ENCODE measurements at places on chromosomes 7 and 10.

DNA sequence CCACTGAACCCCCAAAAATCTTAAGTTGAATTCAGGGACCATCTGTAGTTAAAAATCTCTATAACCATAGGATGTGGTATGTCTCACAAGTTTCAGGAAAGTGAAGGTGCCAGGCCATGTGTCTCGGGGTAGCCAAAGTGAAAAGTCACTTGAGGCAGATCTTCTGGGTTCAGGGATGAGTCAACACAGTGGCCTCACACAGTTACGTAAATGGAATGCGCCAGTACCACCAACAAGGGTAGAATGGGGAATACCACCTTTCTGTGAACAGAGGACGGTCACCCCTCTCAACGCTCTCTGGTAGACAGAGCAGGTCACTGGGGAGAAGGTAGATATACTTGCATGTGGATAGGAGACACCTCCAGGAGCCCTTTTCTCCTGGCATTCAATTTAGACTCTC is 71.4 kb downstream of the ELMO1 start:
- no peak for DNase-seq

GRCh38 chr7:137324796-137325696 is 18.5 kb downstream of the PTN start:
- no peak for DNase-seq

DNA sequence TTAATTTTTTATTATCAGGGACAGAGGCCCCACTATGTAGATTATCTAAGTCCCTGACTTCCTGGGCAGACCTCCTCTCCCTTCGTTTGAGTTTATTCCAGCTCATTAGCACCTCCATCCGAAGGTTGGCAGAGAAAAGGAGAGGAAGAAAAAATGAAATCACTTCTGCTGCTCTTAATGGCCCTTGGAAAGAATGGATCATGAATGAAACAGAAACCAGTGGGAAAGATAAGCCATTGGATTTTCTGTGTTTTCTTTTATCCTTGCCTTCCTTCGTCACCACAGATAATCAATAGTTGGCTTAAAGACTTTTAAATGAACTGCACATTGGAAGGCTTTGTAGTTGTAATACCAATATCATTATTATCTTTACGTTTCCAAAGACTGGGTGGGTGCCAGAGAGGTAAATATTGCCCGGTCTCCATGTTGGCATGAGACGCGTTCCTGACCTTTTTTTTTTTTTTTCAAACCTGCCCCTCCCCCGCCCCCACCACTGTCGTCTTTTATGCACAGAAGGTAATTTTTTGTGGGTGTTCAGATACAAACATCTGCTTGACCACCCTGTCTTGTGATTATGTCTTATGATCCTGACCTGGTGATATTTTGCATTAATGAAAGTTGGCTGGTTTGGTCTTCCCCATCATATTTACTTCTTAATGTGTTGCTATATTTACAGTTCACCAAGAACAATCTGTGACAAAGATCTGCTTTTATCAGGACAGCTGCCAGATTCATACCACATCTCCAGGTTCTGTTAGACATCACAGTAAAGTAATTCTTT is 116.8 kb downstream of the ARID5B start:
- no peak for DNase-seq

GRCh38 chr7:151429560-151430331 is 10.2 kb downstream of the CRYGN start:
- DNase-seq, result no peak

GRCh38 chr7:18958627-18959026 is 158.8 kb downstream of the TWIST1 start:
- DNase-seq, result peak; percentile 45

GRCh38 chr10:85421421-85421820 is 945.2 kb downstream of the GRID1 start:
- no peak for DNase-seq

DNA sequence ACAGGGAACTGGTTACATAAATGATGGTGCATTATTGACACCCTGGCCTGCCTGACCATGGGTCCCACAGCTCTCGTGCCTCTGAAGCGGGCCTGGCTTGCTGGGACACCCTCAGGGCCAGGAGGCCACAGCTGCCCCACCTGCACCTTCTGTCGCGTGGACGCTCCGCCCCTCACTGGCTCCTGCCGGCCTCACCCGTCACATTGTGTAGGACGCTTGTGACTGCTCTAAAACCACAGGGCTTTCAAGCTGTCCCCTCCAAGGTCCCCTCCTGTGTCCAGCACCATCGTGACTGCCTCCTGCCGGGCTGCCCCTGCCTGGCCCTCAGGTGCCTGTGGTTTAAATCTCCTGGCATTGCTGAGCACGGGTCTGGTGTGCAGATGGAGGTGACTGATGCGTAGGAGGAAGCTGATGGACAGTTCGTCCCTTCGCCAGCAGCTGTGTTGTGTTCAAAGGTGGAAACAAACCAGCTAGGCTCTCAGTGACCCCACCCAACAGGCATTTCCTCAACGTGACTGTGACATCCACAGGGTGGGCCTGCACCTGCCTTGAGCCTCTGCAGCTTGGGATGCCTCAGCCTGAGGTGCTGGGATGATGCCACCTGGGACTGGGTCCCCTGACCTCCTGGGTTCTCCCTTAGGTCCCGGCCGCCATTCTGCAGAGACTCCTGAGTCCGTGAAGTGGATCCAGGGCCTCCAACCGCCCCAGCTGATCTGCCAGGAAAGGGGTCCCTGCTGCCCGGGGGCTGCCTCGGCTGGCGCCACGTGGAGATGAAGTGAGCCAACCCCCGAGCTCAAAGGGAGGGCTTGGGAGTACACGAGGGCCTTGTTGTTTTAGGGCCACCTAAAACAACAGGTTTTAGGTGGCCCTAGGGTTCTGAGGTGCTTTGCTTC is 148.5 kb downstream of the WDR37 start:
- DNase-seq, result no peak

- DNase-seq, result no peak
Measured at GRCh38 chr7:2476776-2477446, 713 bp upstream of the GRIFIN start.

DNA sequence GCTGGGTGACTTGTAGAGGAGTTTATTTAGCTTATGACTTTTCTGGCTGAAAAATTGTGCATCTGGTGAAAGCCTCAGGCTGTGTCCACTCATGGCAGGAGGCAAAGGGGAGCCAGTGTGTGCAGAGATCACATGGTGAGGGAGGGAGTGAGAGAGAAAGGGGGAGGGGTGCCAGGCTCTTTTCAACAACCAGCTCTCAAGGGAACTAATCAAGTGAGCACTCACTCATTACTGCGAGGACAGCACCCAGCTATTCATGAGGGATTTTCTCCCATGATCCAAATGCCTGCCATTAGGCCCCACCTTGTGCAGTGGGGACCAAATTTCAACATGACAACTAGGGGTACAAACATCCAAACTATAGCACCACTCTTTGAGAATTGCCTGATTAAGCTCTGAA is 590.2 kb downstream of the MAGI2 start:
- no peak for DNase-seq

- DNase-seq, result no peak
Measured at GRCh38 chr10:97116462-97117162, 69.1 kb downstream of the SLIT1 start.

- DNase-seq, result no peak
Measured at GRCh38 chr7:140219672-140220524, 43.1 kb upstream of the KDM7A start.

All from HS-5 (cell line).